ENCODE measurements at places on chromosomes 3 and 15. TPM values are rescaled to one million over a fixed set of nuclear protein-coding genes. Genes with fewer than 3 reads are reported as not detected.
A peak's percentile ranks its signal among the peaks of the same experiment; 100 is the strongest.

- DNase-seq: no peak
Observed at GRCh38 chr3:4151859-4152258, 151.3 kb upstream of the SETMAR start.

DNA sequence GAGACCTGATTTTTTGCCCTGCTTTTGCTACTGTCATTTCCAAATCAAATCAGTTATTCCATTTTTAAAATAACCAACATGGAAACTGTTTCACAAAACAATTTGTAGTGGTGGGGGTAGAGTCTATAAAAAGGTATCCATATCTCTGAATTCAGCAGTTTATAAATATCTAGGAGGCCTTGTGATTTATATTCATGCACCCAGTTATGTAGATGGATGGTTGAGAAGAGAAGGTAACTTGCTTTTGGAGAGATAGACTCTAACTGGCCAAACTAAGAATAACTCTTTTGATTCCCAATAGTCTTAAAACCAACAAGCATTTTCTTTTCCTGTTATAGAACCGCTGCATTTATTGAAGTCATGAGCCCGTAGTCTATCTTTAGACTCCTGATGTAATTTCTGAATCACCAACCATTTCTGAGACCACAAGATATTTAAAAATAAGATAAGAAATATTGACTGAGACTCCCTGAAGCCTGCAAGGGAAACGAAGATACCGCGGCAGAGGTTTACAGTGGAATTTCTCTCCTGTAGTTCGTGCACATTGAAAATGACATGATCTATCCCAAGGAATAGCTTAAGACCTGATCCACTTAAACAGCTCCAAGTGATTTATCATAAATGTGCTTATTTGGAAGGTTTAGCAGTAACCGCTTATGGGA, 68.5 kb downstream of the SAMMSON start:
- no peak for DNase-seq

DNA sequence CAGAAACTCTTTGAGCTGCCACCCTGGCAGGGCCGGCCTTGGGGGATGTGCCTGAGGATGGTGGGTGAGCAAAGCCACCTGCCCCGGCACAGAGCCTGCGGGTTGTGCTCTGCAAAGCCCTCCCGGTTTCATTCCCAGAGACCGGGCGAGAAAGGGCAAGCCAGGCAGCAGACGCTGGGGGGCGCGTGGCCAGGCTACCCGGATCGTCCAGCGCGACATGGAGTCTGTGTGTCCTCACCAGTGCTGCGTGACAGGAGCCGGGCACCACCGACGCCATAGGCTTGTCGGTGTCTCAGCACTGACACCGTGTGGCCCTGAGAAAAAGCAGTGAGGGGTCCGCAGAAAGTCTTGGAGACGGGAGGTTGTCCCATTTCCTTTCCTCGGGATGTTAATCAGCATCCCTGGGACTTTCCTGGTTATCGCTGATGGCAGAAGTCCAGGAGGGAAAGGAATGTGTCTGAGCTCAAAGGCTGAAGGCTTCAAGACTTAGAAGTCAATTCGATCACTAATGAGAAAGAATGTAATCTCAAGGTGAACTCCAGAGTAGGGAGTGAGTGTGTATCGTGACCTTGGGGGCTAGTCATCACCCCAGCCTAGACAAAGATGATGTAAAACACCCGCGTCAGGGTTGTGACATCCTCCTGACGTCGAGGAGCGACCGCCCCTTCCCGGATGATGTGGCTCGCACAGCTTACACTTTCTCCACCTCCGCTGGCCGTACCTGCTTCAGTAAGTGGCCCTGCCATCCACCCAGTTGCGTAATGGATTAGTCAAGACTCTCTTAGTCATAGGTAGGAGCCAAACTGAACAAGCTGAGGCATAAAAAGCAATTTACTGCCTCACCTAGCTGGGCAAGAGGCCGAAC, 36.3 kb upstream of the PLA2G4E start:
- DNase-seq: peak; percentile 89

NMNAT3 gene
- 9.9 TPM for total RNA-seq

GRCh38 chr3:170753421-170754310, 116.3 kb downstream of the RPL22L1 start:
- DNase-seq: no peak

- DNase-seq: no peak
Observed at GRCh38 chr3:156317462-156318074, 197.2 kb downstream of the KCNAB1 start.

DZIP1L gene
- 3.0 TPM for total RNA-seq

GRCh38 chr3:4994823-4995499, 15.7 kb downstream of the BHLHE40 start:
- peak; percentile 86 for DNase-seq

- DNase-seq: no peak
Observed at GRCh38 chr3:45657853-45658252, 31.3 kb upstream of the SACM1L start.

GUCA1C gene
- total RNA-seq: 8.9 TPM

SLC35G2 gene
- 1.0 TPM for total RNA-seq

DNA sequence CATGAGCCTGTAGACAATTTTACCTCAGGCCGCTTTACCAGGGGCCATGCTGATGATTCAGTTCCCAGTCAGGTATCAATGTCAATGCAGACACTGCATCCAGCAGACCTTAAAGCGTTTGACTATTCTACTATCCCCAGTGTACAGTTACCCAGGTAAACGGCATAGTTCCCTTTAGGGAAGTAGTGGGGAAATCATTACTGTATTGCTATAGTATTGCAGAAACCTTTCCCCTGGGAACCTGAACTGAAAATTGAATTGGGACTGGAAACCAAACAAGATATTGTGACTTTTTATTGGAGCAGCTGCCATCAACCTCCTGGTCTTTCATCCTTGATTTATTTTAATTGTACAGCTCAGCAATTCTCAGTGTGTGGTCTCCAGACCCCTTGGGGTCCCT, 6.6 kb upstream of the INAFM2 start:
- DNase-seq: no peak

DNA sequence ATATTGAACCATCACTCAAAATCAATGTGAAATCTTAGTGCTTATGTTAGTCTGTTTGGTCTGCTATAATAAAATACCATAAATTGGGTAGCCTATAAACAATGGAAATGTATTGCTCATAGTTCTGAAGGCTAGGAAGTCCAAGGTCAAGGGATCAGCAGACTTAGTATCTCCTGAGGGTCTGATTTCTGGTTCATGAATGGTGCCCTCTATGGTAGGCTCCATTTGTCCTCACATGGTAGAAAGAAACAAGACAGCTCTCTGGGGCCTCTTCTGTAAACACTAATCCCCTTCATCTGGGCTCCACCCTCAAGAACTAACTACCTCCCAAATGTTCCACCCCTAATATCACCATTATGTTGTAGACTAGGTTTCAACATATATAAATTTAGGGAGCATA, 15.0 kb upstream of the EOMES start:
- DNase-seq: no peak

- peak; percentile 94 for DNase-seq
Observed at GRCh38 chr3:171809861-171810628, at the start of gene PLD1. TSS of gene PLD1 (minus strand) at chr3:171810483. CDS start at chr3:171738051, 72,432 bp downstream.

MYZAP gene
- total RNA-seq: 945 TPM

ZNF860 gene
- not detected for total RNA-seq

DNA sequence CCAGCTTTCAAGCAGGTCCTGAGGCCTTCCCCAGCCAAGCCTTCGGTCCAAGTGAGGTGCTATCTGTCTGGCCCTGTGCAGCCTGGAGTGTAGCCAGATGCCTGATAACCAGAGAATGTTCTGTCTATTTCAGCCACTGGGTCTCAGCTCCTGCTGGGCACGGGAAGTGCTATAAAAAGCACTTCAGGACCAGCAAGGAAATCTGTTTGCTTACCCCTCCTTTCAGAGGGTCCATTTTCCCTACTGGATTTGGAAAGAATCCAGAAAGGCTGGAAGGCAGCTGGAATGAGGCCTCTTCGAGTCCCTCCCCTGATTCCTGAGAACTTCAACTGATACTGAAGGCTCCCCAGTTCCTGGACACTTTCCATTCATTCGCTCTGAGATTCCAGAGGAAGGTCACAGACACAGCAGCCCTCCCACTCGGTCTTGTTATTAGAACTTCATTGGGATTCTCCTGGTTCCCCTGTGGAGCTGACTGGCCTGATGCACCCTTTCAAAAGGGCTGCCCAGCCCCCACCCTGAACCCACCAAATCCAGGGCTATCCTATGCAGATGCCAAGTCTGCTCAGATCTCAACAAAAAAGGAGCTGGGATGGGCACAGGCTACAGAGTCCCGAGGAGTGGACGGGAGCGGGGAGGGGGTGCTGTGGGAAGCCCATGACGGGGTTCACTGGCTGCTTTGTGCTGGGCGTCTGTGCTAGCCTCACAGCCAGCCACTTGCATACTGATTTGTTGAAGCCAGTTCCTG, 70.4 kb downstream of the UMPS start:
- DNase-seq: peak; percentile 77

DNA sequence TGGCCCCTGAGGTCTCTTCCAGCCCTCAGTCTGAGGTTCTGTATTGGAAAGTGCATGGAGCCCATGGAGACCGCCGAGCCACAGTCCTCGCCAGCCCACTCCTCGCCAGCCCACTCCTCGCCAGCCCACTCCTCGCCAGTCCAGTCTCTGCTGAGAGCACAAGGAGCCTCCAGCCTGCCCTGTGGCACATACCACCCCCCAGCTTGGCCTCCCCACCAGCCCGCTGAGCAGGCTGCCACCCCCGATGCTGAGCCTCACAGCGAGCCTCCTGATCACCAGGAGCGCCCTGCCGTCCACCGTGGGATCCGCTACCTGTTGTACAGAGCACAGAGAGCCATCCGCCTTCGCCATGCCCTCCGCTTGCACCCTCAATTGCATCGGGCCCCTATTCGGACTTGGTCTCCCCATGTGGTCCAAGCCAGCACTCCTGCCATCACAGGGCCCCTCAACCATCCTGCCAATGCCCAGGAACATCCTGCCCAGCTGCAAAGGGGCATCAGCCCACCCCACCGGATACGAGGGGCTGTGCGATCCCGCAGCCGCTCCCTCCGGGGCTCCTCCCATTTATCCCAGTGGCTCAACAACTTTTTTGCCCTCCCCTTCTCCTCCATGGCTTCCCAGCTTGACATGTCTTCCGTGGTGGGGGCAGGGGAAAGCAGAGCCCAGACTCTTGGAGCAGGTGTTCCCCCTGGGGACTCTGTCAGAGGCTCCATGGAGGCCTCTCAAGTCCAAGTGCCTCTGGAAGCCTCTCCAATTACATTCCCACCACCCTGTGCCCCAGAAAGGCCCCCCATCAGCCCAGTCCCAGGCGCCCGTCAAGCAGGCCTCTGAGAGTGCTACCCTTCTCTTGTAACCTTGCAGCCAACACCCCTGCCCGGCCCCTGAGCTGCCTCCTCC, 40.9 kb downstream of the PML start:
- DNase-seq: no peak

DNA sequence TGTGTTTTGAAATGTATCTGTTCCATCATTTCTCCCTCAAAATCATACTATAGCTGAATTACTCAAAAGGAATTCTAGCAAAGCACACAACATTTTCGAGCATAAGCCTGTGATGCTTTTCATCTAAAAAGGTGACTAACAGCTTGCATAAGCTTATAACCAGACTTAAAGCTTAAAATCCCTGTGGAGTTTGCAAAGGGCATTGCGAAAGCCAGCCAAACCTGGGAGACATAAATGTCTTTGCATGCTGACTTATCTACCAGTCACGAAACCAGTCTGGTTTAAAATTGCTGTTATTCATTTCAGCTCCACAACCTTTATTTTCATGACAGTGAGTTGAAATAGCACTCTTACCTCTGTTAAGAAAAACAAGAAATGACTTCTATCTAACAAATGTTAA, 35.6 kb upstream of the LIPC start:
- no peak for DNase-seq

SYNPR gene
- total RNA-seq: not detected

ZNF501 gene
- 3.2 TPM for total RNA-seq

DNA sequence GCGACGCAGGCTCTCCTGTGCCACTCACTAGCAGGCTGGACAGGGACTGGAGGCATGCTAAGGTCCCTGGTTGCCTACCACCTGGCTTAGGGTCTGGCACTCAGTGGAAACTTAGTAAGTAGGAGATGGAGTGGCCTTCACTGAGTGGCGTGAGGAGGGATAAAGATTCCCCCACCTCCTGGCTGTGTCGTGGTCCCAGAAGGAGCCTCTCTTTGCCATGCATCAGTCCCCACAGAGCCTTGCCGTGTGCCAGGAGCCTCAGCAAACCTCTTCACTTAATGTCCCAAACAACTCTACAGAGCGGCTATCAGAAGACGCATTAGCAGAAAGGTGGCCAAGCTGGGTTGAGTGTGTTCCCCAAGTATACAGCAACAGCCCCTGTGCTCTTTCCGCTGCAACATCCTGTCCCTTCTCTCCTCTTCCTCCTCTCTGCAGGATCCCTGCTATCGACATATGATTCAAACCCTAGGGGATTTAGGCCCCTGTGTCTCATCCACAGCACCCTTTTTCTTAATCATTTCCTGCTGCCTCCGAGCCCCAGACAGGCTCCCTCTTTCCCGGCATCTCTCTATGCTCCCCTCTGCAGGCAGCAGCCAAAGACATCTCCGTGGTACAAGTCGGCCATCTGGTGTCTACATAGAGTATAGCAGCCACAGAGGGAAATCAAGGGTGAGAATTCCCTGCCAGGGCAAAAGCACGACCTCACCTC, 66.7 kb downstream of the SLC6A1 start:
- peak; percentile 61 for DNase-seq

DNA sequence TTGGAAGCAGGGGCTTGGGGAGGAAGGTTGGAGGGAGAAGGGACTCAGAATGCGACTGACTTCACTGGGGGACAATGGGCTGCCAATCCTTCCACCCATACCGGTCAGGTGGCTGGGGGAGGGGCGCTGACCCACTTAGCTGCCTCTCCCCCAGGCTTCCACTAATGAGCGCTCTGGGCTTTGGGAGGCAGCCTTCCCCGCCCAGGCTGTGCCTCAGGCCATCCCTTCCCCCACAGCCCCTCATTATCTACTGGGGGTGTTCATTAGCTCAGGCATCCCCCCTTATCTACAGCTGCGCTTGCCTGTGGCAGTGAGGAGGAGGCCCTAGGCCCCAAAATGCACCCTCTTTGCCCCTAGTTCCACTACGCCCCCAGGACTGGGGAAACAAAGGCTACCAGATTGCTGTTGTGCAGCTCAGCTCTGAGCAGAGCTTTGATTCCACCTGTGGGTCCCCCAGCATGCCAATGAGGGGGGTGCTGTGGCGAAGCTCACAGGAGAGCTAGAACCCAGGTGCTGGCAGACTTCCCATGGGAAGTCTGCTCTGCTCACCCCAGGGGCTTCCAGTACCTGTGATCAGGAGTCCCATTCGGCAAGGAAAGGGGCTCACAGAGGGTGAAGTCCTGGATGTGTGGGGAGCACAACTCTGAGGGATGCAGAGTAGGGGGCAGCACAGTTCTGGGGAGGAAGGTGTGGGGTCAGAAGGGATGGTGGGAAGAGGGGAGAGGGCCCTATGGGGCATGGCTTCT, 29.4 kb upstream of the SEMA3F start:
- peak; percentile 17 for DNase-seq

FETUB gene
- total RNA-seq: not detected

PLXND1 gene
- total RNA-seq: 86.0 TPM

GRCh38 chr15:89419370-89419984, 76.9 kb downstream of the RHCG start:
- DNase-seq: peak; percentile 49

IL1RAP gene
- 9.5 TPM for total RNA-seq

DNA sequence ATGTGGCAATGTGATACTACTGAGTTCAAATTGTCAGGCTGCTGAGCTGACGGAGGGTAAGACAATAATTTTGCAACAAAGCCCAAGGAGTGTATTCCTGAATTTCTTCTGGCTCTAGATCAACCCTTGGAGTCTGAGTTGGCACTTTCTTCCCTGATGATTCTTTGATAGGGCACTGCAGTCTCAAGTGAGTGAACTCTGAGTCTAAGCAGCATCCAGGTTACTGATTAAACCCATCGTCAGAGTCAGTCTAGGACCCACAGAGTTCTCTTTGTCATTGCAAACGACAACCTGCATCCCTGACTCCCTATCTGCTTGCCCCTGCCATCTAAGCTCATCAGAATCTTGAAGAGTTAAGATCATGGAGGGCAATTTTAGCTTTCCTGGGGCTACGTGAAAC, 58.6 kb downstream of the MME start:
- DNase-seq: no peak
